ENCODE measurements at places on chromosomes 13 and 19.

GRCh38 chr13:93151277-93151676, 75.3 kb upstream of the GPC6 start:
- no peak for DNase-seq

GRCh38 chr19:1746401-1747284, 6.7 kb upstream of the ONECUT3 start:
- no peak for DNase-seq

GRCh38 chr19:47658431-47659348, 49.8 kb downstream of the BICRA start:
- DNase-seq = no peak

GRCh38 chr13:35767256-35767976, 290.9 kb upstream of the MAB21L1 start:
- no peak for DNase-seq

DNA sequence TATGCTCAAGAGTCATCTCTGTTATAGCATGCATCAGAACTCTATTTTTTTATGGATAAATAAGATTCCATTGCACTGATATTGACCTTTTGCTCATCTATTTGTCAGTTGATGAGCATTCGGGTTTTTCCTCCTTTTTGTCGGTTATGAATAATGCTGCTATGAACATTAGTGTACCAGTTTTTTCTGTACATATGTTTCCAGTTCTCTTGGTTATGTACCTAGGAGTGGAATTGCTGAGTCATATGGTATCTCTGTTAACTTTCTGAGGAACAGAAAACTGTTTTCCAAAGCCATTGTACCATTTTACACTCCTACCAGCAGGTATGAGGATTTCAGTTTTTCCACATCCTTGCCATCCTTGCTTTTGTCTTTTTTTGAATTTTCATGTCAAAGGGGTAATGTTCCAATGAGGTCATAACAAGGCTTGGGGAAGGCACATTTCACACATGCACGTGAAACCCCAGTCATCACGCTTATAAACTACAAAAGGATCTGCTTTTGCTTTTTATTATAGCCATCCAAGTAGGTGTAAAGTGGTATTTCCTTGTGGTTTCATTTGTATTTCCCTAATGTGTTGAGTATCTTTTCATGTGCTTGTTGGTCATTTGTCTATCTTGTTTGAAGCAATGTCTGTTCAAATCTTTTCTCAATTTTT, 14.6 kb downstream of the KBTBD7 start:
- no peak for DNase-seq

All from stimulated activated CD4-positive, alpha-beta T cell treated with anti-CD3 and anti-CD28 coated beads, Interleukin-15, amount 100 ng/mL, for 1 hour (primary cell).